Common myeloid progenitor, CD34-positive (primary cell): ENCODE measurements at places on chromosomes 3 and 15.

DNA sequence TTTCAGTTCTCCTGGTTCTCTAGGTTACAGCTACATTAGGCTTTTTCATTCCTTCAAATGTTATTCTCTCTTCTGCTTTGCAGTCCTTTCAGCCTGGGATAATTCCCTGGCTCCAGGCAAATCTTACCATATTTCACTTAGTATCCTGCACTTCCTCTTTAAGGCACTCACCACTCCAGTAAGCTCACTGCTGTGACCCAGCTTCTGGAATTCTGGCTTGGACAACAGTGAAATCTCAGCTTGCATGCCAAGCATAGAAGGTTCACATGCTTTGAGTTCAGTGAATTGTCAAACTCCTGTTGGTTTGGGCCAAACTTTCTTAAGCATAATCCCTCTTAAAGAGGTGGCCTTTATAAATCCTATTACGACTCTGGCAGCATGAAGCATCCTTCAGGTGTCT lies 69.4 kb downstream of the SCN10A start:
- H3K4me1 ChIP-seq, result no peaks in the 10 kb centered on the region
- DNase-seq, result no peak
- no peaks in the 10 kb centered on the region for H3K36me3 ChIP-seq
- no peak overlapping the region for H3K27ac ChIP-seq

DNA sequence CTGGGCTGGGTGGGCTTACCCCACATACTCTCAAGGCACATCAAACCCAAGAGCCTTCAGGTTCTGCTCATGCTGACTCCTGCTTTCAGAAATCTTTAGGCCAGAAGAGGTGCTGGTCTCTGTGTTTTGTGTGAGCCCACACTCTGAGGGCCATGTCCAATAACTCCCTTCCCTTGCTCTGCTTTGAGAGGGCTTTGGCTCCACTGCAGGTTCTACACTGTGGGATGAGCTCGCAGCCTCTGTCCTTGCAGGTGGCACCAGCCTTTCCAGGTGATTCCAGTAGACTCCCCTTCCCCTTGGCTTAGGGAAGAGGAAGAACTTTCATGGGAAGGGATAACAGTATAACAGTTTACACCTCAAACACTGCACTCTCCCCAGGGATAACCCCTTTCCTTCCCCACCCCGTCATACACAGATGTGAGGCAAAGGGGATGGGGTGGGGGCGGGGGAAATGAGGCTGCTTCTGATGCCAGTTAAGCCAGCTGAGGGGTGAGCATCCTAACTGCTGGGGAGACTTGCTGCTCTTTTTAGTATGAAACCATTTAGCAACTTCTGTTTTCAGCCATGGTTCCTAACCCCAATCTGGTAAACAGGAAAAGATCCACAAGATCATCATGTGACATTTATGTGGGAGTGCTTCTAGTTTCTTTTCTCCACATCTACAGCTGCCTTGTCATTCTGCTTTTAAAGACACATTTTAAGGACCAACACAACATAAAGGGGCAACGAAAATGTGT lies 262.4 kb downstream of the SLC9A9 start:
- no peak overlapping the region for H3K4me3 ChIP-seq
- H3K27ac ChIP-seq, result no peak overlapping the region
- no peak for DNase-seq
- no peaks in the 10 kb centered on the region for H3K36me3 ChIP-seq

- no peak overlapping the region for H3K4me3 ChIP-seq
- H3K36me3 ChIP-seq, result no peaks in the 10 kb centered on the region
- H3K27ac ChIP-seq, result no peak overlapping the region
- H3K27me3 ChIP-seq, result peaks cover 3% of the 10 kb centered on the region
- peaks cover 8% of the 10 kb centered on the region for H3K4me1 ChIP-seq
These were observed 44.5 kb downstream of the PCSK6 start for GRCh38 chr15:101444807-101445508.

- no peak overlapping the region for H3K4me3 ChIP-seq
- no peak for DNase-seq
- H3K4me1 ChIP-seq, result peaks cover 85% of the 10 kb centered on the region
- H3K36me3 ChIP-seq, result peaks cover 35% of the 10 kb centered on the region
- no peaks in the 10 kb centered on the region for H3K27me3 ChIP-seq
- no peak overlapping the region for H3K27ac ChIP-seq
These were observed 2.6 kb upstream of the C15orf62 start for GRCh38 chr15:40766906-40767837.

DNA sequence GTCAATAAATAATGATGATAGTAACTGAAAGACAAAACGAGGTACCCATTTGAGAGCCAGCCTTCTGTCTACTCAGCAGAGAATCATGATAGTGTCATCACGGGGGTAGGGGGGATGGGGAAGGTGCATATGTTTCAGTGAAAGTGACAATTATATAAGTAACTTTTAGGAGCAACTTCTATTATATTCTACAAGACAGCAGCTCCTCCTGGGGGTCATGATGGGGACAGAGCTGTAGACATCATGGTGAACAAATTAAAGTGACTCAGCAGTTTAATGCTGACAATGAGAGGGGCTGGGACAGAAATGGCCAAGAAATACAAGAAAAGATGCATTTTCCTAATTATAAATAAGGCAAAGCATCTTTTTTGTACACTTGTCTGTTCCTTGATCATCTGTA lies 11.8 kb downstream of the CAPN3 start:
- DNase-seq, result peak; percentile 11
- H3K27me3 ChIP-seq, result no peaks in the 10 kb centered on the region
- H3K4me1 ChIP-seq, result peaks cover 3% of the 10 kb centered on the region
- no peaks in the 10 kb centered on the region for H3K36me3 ChIP-seq
- H3K27ac ChIP-seq, result no peak overlapping the region

GRCh38 chr15:69841113-69841828 lies 256.4 kb downstream of the TLE3 start:
- H3K4me3 ChIP-seq, result no peak overlapping the region
- no peak for DNase-seq
- no peaks in the 10 kb centered on the region for H3K27me3 ChIP-seq
- H3K27ac ChIP-seq, result no peak overlapping the region

- H3K4me3 ChIP-seq, result peak overlapping the region; percentile 92
- DNase-seq, result no peak
- no peaks in the 10 kb centered on the region for H3K27me3 ChIP-seq
- peak overlapping the region; percentile 33 for H3K27ac ChIP-seq
- H3K4me1 ChIP-seq, result peaks cover 2% of the 10 kb centered on the region
These were observed 960 bp downstream of the MFN1 start for GRCh38 chr3:179348325-179349013.

- no peak overlapping the region for H3K4me3 ChIP-seq
- no peaks in the 10 kb centered on the region for H3K27me3 ChIP-seq
- H3K27ac ChIP-seq, result no peak overlapping the region
- no peak for DNase-seq
- no peaks in the 10 kb centered on the region for H3K36me3 ChIP-seq
These were observed 71.8 kb downstream of the IL5RA start for GRCh38 chr3:3038201-3038991.

- no peaks in the 10 kb centered on the region for H3K4me1 ChIP-seq
- H3K4me3 ChIP-seq, result no peak overlapping the region
- H3K36me3 ChIP-seq, result no peaks in the 10 kb centered on the region
- H3K27ac ChIP-seq, result no peak overlapping the region
- DNase-seq, result peak; percentile 33
These were observed 22.3 kb downstream of the RPLP1 start for GRCh38 chr15:69474846-69475455.

- peaks cover 8% of the 10 kb centered on the region for H3K36me3 ChIP-seq
- peaks cover 4% of the 10 kb centered on the region for H3K4me1 ChIP-seq
- H3K4me3 ChIP-seq, result no peak overlapping the region
These were observed 177.5 kb downstream of the PGPEP1L start for GRCh38 chr15:98830034-98830634.

DNA sequence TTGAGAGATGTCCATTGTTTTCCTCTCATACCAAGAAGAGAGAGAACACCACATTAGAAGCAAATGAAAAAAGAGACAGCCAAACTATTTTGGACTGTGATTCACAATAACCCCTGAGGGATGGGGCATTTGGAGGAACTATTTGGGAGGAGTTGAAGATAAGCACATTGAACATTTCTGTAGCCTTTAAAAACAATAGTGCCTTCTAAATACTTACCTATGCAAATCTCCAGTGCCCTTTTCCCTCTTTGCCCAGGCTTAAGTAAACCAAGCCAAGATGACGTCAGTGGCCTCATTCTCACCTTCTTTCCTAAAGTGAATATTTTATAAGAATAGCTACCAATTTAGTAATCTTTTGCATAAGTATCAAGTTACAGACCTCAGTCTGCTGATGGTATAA lies 89.7 kb upstream of the COL8A1 start:
- H3K27ac ChIP-seq, result no peak overlapping the region
- no peak overlapping the region for H3K4me3 ChIP-seq
- H3K4me1 ChIP-seq, result peaks cover 3% of the 10 kb centered on the region
- H3K36me3 ChIP-seq, result no peaks in the 10 kb centered on the region
- no peaks in the 10 kb centered on the region for H3K27me3 ChIP-seq
- no peak for DNase-seq

GRCh38 chr15:63719281-63719680 lies 114.5 kb downstream of the HERC1 start:
- H3K4me3 ChIP-seq, result no peak overlapping the region
- H3K27ac ChIP-seq, result no peak overlapping the region
- H3K4me1 ChIP-seq, result no peaks in the 10 kb centered on the region
- peaks cover 16% of the 10 kb centered on the region for H3K36me3 ChIP-seq
- no peaks in the 10 kb centered on the region for H3K27me3 ChIP-seq

DNA sequence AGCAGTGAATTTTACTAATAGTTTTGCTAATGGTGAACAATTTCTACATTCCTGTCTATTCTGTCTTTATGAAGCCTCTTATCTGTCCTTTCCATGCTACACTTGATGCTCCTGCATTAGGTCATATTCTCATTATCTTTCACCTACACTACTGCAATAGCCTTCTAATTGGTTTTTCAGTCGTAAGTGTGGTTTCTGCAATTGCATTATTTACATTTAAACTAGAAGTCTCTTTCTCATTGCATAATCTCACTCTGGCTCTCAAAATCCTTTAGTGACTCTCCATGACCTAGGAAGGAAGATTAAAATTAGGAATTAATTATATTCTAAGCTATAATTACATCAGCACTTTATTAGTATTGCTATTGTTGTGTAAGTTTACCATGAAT lies 686.5 kb downstream of the IGSF11 start:
- no peaks in the 10 kb centered on the region for H3K4me1 ChIP-seq
- no peaks in the 10 kb centered on the region for H3K36me3 ChIP-seq
- no peak overlapping the region for H3K4me3 ChIP-seq
- H3K27ac ChIP-seq, result no peak overlapping the region
- no peaks in the 10 kb centered on the region for H3K27me3 ChIP-seq

GRCh38 chr3:172036541-172037215 lies 2.7 kb upstream of the FNDC3B start:
- DNase-seq, result no peak
- no peak overlapping the region for H3K27ac ChIP-seq
- H3K4me1 ChIP-seq, result peaks cover 27% of the 10 kb centered on the region

DNA sequence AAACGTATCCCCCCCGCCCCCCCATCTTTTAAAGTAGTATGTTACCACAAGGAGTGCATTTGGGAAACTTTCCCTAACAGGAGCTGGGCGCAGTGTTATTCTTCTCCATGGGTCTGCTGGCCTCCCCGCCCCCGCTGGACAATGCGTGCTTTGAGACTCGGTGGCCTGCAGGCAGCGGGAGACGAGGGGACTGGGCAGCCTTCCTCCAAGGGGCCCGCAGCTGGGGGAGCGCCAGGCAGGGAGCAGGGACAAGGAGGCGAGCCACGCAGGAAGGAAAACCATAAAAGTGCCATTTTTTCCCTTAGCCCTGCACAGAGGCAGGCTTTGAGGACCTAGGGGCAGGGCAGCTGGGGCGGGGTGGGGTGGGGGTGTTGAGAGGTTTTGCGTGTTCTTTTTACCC lies 14.1 kb downstream of the SOX2 start:
- H3K27ac ChIP-seq, result no peak overlapping the region
- H3K4me3 ChIP-seq, result no peak overlapping the region
- H3K27me3 ChIP-seq, result peaks cover 100% of the 10 kb centered on the region
- H3K36me3 ChIP-seq, result no peaks in the 10 kb centered on the region
- H3K4me1 ChIP-seq, result peaks cover 9% of the 10 kb centered on the region
- no peak for DNase-seq

- peaks cover 6% of the 10 kb centered on the region for H3K4me1 ChIP-seq
These were observed 139.3 kb downstream of the SERPINI1 start for GRCh38 chr3:167874671-167875372.

GRCh38 chr3:64073158-64073761 lies 50.0 kb upstream of the PSMD6 start:
- H3K27me3 ChIP-seq, result no peaks in the 10 kb centered on the region
- no peak for DNase-seq
- H3K27ac ChIP-seq, result no peak overlapping the region
- peaks cover 1% of the 10 kb centered on the region for H3K4me1 ChIP-seq

GRCh38 chr3:10334459-10334858 lies 13.5 kb upstream of the SEC13 start:
- peaks cover 47% of the 10 kb centered on the region for H3K4me1 ChIP-seq
- H3K27me3 ChIP-seq, result peaks cover 10% of the 10 kb centered on the region
- no peak overlapping the region for H3K4me3 ChIP-seq
- no peak overlapping the region for H3K27ac ChIP-seq
- no peaks in the 10 kb centered on the region for H3K36me3 ChIP-seq

GRCh38 chr3:196477678-196478077 lies 25.9 kb downstream of the RNF168 start:
- DNase-seq, result no peak
- no peaks in the 10 kb centered on the region for H3K27me3 ChIP-seq
- H3K36me3 ChIP-seq, result peaks cover 70% of the 10 kb centered on the region
- H3K4me3 ChIP-seq, result no peak overlapping the region
- no peak overlapping the region for H3K27ac ChIP-seq
- H3K4me1 ChIP-seq, result no peaks in the 10 kb centered on the region

- no peak overlapping the region for H3K27ac ChIP-seq
- no peak overlapping the region for H3K4me3 ChIP-seq
- no peaks in the 10 kb centered on the region for H3K36me3 ChIP-seq
- DNase-seq, result peak; percentile 48
- no peaks in the 10 kb centered on the region for H3K27me3 ChIP-seq
These were observed 48.5 kb downstream of the ITGA11 start for GRCh38 chr15:68383161-68384074.

GRCh38 chr3:4340411-4341335 lies 37.5 kb downstream of the SETMAR start:
- H3K36me3 ChIP-seq, result no peaks in the 10 kb centered on the region
- DNase-seq, result peak; percentile 94
- H3K4me1 ChIP-seq, result peaks cover 5% of the 10 kb centered on the region
- no peaks in the 10 kb centered on the region for H3K27me3 ChIP-seq
- peak overlapping the region; percentile 69 for H3K27ac ChIP-seq
- peak overlapping the region; percentile 11 for H3K4me3 ChIP-seq

DNA sequence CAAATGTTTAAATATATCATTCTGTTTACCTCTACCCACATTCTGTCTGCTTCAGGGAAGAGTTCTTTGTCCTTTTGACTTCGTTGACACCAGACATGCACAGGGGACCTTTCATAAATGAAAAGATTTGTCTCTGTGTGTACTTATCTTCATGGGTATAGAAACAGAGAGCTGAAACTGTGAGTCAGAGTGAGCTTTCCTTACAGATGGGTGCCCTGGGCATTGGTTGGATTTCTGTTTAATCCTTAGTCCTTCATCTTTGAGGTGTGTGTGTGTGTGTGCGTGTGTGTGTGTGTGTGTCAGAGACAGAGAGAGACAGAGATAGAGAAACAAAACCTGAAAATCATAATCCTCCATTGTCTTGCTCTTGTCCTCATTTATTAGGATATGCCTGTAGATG lies 517.4 kb downstream of the TUSC7 start:
- no peak overlapping the region for H3K27ac ChIP-seq
- no peaks in the 10 kb centered on the region for H3K4me1 ChIP-seq
- no peak for DNase-seq
- no peak overlapping the region for H3K4me3 ChIP-seq

- H3K27ac ChIP-seq, result no peak overlapping the region
- no peaks in the 10 kb centered on the region for H3K4me1 ChIP-seq
- H3K4me3 ChIP-seq, result no peak overlapping the region
These were observed 33.4 kb upstream of the INSYN1 start for GRCh38 chr15:73786538-73786937.
